ENCODE measurements at places on chromosomes 1 and 21. TPM values are rescaled to one million over a fixed set of nuclear protein-coding genes. Genes with fewer than 3 reads are reported as not detected.

SPATA21 gene
- not detected for total RNA-seq

FCGR3A gene
- not detected for total RNA-seq

FAM72B gene
- 4.0 TPM for total RNA-seq

MTARC2 gene
- 6.6 TPM for total RNA-seq

DMAP1 gene
- total RNA-seq = 24.0 TPM

TAL1 gene
- not detected for total RNA-seq

ZNHIT6 gene
- 13.4 TPM for total RNA-seq

BPNT1 gene
- total RNA-seq = 26.5 TPM

PLA2G2C gene
- total RNA-seq = not detected

PGBD5 gene
- total RNA-seq = 3.2 TPM

SH2D1B gene
- total RNA-seq = not detected

KRTAP20-4 gene
- not detected for total RNA-seq

GFI1 gene
- total RNA-seq = under 0.01 TPM

RAB7B gene
- total RNA-seq = 11.0 TPM

ATP1A4 gene
- not detected for total RNA-seq

CD34 gene
- total RNA-seq = 0.67 TPM

FCN3 gene
- not detected for total RNA-seq

PAPPA2 gene
- not detected for total RNA-seq

KRTAP23-1 gene
- not detected for total RNA-seq

CBR3 gene
- total RNA-seq = 77.4 TPM

RGS8 gene
- not detected for total RNA-seq

ELK4 gene
- total RNA-seq = 16.7 TPM

CCNL2 gene
- 102 TPM for total RNA-seq

DMBX1 gene
- total RNA-seq = not detected

CD1B gene
- not detected for total RNA-seq

L1TD1 gene
- 0.67 TPM for total RNA-seq

CENPF gene
- 37.5 TPM for total RNA-seq

RPE65 gene
- total RNA-seq = not detected

TMEM52 gene
- total RNA-seq = not detected

HSD3B2 gene
- not detected for total RNA-seq

SCMH1 gene
- total RNA-seq = 20.4 TPM

AGTRAP gene
- 65.8 TPM for total RNA-seq

MFAP2 gene
- total RNA-seq = 28.0 TPM

C1orf94 gene
- not detected for total RNA-seq

C1QA gene
- total RNA-seq = not detected

MAP1LC3C gene
- not detected for total RNA-seq

RGS16 gene
- total RNA-seq = not detected

Measured in melanocyte of skin (primary cell).